ENCODE measurements at places on chromosomes 2 and 18.

- DNase-seq: no peak
Measured at GRCh38 chr18:37327063-37327577, 238.5 kb downstream of the CELF4 start.

- no peak for DNase-seq
Measured at GRCh38 chr18:60664736-60665135, 292.2 kb upstream of the MC4R start.

- DNase-seq: peak; percentile 81
Measured at GRCh38 chr2:10043256-10043905, at the start of gene KLF11. KLF11 (plus strand) TSS chr2:10043550; CDS start chr2:10043717, 167 bp downstream.

- DNase-seq: no peak
Measured at GRCh38 chr2:128245813-128246212, 72.9 kb downstream of the HS6ST1 start.

GRCh38 chr18:56306797-56307196 lies 331.6 kb downstream of the TXNL1 start:
- no peak for DNase-seq

DNA sequence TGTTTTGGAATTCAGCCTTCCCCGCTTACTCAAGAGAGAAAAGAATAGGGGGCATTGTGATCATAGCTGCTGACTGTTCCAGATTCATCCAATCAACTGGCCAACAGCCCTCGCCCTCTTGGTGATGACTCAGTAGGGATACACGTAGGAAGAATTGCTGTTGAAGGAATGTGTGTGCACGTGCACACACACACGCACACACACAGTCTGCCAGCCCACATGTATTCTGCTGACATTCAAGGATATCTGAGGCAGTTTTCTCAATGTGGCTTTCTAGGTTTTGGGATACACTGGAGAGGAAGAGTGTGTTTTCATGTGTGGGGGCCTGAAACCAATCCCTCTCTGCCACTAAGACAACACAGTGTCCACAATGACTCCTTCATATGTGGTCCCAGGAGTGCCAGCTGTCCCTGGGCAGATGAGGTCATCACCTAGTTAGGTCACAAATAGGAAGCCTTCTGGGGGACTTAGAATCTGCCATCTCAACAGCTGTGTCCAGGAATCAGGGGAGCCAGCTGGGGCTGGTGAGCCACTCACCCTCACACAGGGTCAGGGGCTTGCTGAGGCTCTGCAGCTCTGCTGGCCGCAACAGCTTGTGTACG lies 352.6 kb downstream of the SS18 start:
- peak; percentile 88 for DNase-seq

GRCh38 chr18:69785466-69785865 lies 162.2 kb downstream of the CD226 start:
- no peak for DNase-seq

GRCh38 chr2:220503431-220503830 lies 876.0 kb downstream of the SLC4A3 start:
- DNase-seq: no peak

DNA sequence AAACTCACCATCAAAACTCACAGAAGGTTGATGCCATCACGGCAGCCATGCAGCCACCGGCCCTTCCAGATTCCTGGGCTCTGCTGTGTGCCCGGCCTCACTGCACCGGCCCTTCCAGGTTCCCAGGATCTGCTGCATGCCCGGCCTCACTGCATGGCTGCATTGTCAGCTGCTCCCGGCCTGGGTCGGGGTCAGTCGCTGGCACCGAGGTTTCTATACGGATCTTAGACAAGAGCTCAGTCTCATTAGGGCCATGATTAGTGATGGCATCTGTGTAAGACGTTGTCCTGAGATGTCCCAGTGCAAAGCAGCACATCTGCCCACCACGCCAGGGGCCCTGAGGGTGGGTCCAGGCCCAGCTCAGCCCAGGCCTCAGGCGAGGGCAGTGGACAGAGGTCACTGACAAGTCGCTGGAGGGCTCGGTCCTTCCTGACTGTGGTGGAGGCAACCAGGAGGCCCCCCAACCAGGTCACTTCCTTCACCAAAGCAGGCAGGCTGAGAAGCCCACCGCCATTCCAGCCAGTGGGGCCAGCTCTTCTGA lies 29.4 kb downstream of the TMEM18 start:
- DNase-seq: no peak

DNA sequence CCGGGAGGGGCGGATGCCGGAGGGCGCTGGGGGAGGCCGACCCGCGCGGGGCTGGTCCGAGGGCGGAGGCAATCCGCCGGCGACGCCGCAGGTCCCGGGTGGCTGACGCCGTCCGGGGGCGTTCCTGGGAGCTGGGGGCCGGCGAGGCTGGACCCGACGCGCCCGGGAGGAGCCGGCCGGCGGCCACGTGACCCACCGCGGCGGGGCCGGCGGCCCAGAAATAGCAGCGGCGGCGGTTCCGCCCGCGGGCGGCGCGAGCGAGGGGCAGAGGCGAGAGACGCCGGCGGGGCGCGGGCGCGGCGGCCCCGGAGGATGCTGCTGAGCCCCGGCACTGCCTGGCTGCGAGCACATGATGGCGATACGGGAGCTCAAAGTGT lies at the start of gene RAB31:
Gene RAB31 (plus strand): TSS at position 245 of the 377 bp plus-strand sequence. CDS start 105 bp downstream, at position 350.
- peak; percentile 5 for DNase-seq

- no peak for DNase-seq
Measured at GRCh38 chr2:227348324-227348723, 23.3 kb downstream of the MFF start.

- no peak for DNase-seq
Measured at GRCh38 chr2:204850581-204850980, 305.3 kb downstream of the PARD3B start.

DNA sequence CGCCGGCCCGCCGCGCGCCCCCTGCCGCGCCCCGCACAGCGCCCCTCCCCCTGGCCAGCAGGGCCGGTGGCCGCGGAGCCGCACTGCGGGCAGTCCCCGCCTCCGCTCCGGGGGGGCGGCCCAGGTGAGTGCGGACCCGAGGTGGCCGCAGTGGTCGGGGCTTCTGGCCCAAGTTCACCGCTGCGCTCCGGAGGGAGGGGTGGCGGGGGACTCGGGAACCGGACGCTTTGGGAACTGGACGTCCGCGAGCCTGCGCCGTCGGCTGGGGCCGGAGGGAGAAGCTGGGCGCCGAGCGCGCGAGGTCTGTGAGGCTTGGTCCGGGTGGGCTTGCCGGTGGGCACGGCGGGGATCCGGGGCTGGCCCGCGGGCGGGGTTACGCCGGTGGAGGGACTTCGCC lies 591 bp upstream of the LDLRAD4 start:
- no peak for DNase-seq

- DNase-seq: no peak
Measured at GRCh38 chr2:70340075-70340474, 38.2 kb upstream of the FAM136A start.

GRCh38 chr2:232343821-232344220 lies 34.7 kb upstream of the ALPP start:
- DNase-seq: no peak

- no peak for DNase-seq
Measured at GRCh38 chr2:38039121-38039910, 36.6 kb downstream of the CYP1B1 start.

- DNase-seq: no peak
Measured at GRCh38 chr2:235500110-235500760, 6.4 kb downstream of the AGAP1 start.

- DNase-seq: no peak
Measured at GRCh38 chr2:215847056-215847455, 166.3 kb downstream of the MREG start.

- no peak for DNase-seq
Measured at GRCh38 chr2:194938066-194938465, 719.0 kb upstream of the SLC39A10 start.

GRCh38 chr2:103152556-103152955 lies 390.7 kb downstream of the TMEM182 start:
- no peak for DNase-seq

Measured in T1000 (cell line).